ENCODE measurements at places on chromosomes 7 and 10.

- DNase-seq, result no peak
Measured at GRCh38 chr10:115164220-115164619, 71.1 kb downstream of the ATRNL1 start.

DNA sequence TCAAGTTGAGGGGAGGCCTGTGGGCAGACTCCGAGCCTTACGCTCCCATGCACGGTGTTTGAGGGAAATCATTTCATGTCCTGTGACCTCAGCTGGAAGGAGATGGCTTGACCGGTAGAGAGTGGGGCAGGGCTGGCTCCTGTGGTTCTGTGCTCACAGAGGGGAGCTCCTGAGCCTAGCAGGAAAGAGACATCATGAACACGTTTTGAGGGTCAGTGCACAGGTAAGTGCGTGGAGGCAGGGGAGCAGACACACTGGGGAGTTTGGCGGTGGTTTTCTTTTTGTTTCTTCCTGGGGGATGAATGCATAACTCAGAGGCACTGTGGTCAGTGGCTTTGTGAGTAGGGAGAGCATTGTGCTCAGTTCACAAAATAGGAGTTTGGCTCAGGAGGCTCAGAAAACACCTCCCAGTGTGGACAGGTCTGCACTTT is 22.5 kb downstream of the ADCY1 start:
- no peak for DNase-seq

DNA sequence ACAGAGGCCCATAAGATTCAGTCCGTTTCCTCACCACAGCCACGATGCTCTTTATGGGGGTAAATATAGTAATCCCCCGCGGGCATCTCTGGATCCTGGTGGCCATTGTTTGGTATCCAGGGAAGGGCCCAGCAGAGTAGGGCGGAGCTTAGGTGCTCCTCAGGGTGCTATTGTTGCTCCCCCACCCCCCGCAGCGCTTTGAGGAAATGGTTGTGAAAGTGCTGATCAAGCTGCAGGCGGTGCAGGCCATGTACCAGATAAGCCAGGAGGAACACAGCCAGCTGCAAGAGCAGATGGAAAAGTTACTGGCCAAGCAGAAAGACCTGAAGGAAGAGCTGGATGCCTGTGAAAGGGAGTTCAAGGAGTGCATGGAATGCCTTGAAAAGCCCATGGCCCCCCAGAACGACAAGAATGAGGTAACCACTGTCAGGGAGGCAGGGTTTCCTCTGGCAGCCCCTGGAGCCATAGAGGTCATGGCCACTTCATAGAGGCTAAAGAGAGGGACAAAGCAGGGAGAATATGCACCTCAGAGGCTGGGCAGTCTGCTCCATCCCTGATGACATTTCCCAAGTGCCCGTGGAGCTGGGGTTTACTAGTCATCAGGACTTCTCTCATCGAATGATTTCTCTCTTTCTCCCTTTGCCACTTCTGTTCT is 17.6 kb upstream of the FLNC start:
- DNase-seq, result no peak

DNA sequence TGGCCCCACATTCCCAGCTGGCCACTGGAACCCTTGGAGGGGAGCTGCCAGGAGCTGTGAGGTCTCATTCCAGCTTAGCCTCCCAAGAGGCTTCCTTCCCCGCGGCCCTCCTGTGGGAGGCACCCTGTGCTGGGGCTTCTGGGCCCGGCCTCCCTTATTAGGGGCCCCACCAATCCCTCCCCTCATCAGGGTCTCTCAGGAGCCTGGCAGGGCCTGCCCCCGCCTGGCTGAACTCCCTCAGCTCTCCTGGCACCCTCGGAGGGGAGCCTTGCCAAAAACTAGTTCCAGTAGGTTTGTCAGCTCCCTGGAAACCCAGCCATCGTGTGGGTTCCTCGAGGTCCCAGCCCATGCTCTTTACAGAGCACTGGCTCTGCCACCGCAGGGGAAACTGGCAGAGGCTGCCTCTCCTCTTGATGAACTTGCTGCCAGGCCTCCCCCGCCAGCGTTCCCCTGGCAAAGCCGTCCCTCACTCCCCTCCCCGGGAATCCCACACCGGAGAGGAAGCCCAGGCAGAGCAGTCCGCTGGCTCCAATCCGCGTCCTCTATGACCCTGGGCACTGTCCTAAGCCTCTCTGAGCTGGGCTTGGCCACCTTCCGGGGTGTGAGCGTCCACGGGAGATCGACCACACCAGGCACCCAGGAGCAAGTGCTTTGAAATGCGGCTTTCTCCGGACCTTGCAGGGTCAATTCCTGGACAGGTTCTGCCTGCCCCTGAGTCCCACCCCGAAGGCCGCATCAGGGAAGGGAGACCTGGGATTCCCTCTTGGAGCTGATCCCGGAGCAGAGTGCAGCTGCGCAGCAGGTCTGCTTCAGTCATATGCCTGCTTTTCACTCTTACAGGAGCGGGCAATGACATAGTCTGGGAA is 139.8 kb downstream of the ARHGAP22 start:
- no peak for DNase-seq

DNA sequence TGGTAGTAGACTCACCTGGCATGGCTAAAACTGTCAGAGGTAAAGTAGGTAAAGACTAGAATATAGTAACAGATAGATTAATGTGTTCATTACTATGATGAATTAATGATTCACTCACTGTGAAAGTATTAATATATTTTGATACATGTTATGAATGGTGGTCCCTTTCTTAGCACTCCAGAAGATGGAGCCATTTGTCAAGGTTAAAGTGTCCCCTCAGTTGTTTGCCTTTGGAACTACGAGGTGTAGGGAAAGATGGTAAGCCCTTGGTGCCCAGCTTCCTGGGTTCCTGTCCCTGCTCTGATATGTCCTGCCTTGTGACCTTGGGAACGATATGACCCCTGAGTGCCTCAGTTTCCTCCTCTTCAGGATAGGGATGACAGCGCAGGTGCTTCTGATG is 49.4 kb downstream of the HTRA1 start:
- DNase-seq, result no peak
